ENCODE measurements at places on chromosomes 12 and 14. TPM values are rescaled to one million over a fixed set of nuclear protein-coding genes. Genes with fewer than 3 reads are reported as not detected.

The SSTR1 gene
- total RNA-seq: 1.2 TPM

The B4GALNT3 gene
- 61.5 TPM for total RNA-seq

The PAPOLA gene
- 218 TPM for total RNA-seq

The PPP1R13B gene
- total RNA-seq: 12.7 TPM

The BDKRB1 gene
- total RNA-seq: not detected

The PTPRB gene
- not detected for total RNA-seq

The SIX6 gene
- total RNA-seq: not detected

The NAV3 gene
- 1.9 TPM for total RNA-seq

The CLEC1A gene
- total RNA-seq: not detected

The ATXN7L3B gene
- total RNA-seq: 44.8 TPM

The FIGNL2 gene
- total RNA-seq: 9.0 TPM

The ESRRB gene
- 1.0 TPM for total RNA-seq

The ORAI1 gene
- total RNA-seq: 35.5 TPM

The MYF5 gene
- total RNA-seq: not detected

The CLSTN3 gene
- total RNA-seq: 69.7 TPM

The RNU4-1 gene
- total RNA-seq: 4,837 TPM

The EP400 gene
- total RNA-seq: 81.6 TPM

The ABCD2 gene
- total RNA-seq: not detected

The NIN gene
- 3.3 TPM for total RNA-seq

The ADCY6 gene
- total RNA-seq: 40.1 TPM

The ACVRL1 gene
- total RNA-seq: 0.19 TPM

The PSME1 gene
- total RNA-seq: 68.6 TPM

The SLC10A1 gene
- total RNA-seq: not detected

The CMTM5 gene
- total RNA-seq: 0.40 TPM

The KLRG1 gene
- total RNA-seq: 0.89 TPM

The CABP1 gene
- total RNA-seq: 0.72 TPM

The ADAM21 gene
- total RNA-seq: not detected

The ADIPOR2 gene
- 53.7 TPM for total RNA-seq

The HPD gene
- 0.42 TPM for total RNA-seq

The PROX2 gene
- total RNA-seq: not detected

All from endodermal cell (in vitro differentiated cells).